ENCODE measurements at places on chromosomes 12 and 14.

- no peak for DNase-seq
Observed at GRCh38 chr14:59787045-59787674, 83.4 kb downstream of the RTN1 start.

- DNase-seq = no peak
Observed at GRCh38 chr12:90974286-90974685, 19.3 kb upstream of the CCER1 start.

- no peak for DNase-seq
Observed at GRCh38 chr12:124915239-124916236, 1.1 kb upstream of the UBC start.

- DNase-seq = no peak
Observed at GRCh38 chr12:71415336-71416231, 24.0 kb upstream of the LGR5 start.

- DNase-seq = no peak
Observed at GRCh38 chr12:84689638-84690037, 223.0 kb downstream of the SLC6A15 start.

GRCh38 chr12:110279566-110280375, 1.3 kb upstream of the ATP2A2 start:
- no peak for DNase-seq

DNA sequence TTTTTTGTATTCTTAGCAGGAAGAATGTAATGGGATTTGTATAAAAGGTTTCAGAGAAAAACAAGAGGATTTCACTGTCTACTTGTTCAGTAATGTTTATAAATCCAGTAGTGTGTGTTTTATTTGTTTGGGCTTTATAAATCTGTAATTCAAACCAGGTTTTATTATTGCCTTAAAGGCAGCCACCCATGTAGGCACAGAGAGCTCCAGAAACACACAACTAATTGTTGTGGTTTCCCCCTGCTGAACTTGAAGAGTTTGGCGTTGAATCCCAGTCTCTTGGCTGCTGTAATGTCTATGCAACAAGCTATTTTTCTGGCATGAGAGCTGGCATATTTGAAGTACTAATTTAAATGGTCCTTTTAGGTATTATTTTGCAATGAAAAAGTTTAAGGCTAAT, 63.4 kb upstream of the SLCO1C1 start:
- no peak for DNase-seq

DNA sequence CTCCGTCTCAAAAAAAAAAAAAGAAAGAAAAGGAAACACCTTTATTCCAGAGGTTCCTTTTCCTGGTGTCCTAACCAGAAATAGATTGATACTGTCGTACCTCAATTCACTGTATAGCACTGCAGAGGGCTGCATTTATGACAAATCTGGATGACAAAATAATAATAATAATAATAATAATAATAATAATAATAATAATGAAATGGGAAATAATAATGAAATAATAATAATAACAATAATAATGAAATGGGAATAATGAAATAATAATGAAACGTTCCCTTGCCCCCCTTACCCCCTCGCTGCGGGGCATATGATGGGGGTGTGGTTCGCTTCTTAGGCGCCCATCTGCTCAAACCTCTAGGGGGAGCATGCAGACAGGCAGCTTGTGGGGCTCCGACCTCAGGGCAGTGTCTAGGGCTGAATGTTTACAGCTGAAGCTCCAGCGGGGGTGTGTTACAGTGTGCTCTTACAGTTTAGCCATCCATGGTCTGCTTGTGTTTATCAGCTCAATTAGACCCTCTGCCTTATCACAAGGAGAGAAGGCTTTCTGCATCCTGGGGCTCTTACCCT, 1088.3 kb upstream of the SEL1L start:
- no peak for DNase-seq

DNA sequence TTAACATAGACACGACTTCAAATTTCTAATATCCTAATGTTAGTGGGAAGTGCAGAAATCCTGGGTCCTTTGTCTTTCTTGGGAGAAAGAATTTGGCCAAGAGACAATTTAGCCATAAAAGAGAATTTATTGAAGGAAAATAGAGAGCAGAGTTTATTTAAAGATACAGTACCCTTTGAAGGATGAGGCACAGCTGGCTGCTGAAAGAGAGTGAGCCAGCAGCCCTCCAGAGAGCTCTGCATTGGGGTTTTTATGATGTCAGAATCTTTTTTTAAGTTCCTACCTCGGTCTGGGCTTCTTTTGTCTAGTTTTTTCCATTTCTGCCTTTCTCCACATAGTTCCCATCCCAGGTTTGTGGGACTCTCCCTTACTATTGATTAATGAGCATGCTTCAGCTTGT, 37.5 kb downstream of the CCER1 start:
- no peak for DNase-seq

- DNase-seq = no peak
Observed at GRCh38 chr12:31765931-31766330, 37.1 kb upstream of the AMN1 start.

- no peak for DNase-seq
Observed at GRCh38 chr14:84961637-84962036, 568.3 kb upstream of the FLRT2 start.

DNA sequence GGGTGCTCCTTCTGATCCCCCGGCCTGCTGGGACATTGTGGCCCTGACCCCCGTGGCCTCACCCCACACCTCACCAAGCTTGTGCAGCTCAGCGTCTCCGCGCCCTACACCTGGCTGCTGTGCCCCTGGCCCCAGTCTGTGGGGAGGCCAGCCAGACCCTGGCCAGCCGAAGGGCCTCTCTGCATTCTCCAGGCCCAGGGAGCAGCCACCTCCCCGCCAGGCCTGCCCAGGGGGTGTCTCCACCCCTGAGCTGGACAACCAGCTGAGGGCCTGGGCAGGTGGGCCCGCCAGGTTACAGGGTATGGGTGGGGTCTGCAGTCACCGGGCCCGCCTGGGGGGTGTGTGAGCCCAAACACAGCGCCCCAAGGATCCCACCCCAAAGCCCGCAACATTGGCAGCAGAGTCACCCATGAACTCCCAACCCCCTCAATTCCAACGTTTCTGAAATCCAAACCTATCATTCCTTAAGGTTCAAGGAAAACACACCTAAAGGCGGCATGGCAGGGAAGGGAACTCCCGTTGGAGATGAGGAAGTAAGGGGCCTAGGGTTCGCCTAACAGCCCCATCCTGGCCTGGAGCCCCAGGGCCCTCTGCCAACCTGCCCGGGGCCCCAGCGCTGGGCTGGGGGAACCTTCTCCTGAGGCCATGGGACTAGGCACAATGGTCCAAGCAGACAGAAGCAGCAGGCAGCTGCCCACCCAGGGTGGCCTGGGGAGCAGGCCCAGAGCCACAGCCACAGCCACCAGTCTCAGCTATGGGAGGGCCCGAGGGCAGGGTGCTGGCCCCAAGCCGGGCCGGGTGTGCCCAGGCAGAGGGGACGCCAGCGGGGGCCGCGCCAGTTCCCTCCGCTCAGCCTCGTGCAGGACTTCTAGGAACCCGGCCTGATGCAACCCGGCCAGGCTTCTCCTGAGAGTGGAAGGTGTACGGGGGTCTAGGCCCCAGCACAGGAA, 8.5 kb downstream of the AKT1 start:
- DNase-seq = no peak

- DNase-seq = no peak
Observed at GRCh38 chr12:116558280-116559161, 660 bp upstream of the MAP1LC3B2 start.

- DNase-seq = no peak
Observed at GRCh38 chr14:40345334-40345733, 913.1 kb upstream of the FBXO33 start.

- no peak for DNase-seq
Observed at GRCh38 chr14:88533064-88533602, 21.7 kb downstream of the PTPN21 start.

DNA sequence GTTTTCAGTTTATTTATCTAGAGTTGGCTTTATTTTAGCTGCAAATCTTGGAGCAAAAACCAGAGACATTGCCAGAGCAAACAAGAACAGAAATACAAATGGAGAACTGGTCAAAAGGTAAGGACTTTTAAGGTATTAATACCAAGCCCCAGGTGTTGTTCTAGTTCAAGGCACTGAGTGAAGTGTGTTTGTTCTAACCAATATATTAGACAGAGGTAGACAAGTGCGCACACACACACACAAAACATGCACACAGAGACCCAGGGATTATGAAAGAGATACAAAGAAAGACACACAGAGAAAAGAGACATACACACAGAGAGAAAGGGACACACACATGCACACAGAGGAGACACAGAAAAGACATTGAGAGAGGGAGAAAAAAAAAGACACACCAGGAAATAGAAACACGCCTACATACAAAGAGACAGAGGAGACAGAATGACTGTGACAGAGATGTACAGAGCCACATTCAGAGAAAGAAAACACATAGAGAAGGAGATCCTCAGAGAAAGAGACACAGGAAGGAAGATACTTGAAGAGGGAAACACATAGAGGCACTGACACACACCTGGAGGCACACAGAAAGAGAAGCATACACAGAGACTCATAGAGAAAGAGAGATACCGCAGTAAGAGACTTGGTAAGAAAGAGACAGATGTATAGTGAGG, 50.2 kb downstream of the MIPOL1 start:
- no peak for DNase-seq

GRCh38 chr12:131002216-131002631, 48.5 kb downstream of the ADGRD1 start:
- no peak for DNase-seq

DNA sequence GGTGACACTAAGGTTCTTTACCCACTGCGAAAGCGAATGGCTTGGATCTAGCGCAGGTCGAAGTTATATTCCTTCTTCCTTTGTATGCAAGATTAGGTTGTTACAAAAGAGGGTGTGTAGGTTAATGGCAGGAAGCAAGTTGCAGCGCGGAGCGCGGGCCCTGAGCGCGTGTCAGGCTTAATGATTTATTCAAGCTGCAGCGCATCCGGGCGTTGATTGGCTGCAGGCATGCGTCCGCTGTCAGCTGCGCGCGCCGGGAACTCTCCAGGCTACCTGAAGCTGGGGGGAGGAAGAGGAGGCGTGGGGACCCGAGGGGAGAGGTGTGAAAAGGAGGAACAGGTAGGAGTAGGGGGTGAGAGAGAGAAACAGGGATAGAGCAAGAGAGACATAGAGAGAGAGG, 7.4 kb downstream of the ASCL1 start:
- DNase-seq = no peak

- DNase-seq = no peak
Observed at GRCh38 chr14:75549169-75549568, 26.9 kb downstream of the BATF start.

- peak; percentile 3 for DNase-seq
Observed at GRCh38 chr12:44000309-44000952, 164.6 kb downstream of the TMEM117 start.

DNA sequence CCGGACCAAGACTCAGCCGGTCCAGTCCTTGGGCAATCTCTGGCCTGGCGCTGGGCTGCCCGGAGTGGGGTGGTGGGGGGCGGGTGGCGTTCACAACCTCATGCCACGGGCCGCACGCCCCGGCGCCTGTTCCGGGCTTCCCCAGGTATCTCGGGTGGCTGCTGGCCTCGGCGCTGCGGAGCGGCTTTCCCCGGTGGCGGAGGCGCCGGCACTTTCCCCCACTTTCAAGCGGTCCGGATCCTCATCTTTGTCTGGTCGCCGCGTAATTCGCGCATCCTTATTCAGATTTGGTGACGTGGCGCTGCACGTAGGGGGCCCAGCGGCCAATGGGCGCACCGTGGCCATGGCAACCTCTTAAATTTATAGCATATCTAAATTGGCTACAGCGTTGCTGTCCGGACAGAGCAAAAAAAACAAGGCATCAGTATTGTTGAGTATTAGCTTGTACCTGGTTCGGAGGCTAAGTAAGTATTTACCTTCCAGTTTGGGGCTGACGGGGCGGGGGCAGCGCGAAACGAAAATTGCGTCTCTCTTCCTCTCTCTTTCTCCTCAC, at the start of gene LHX5:
LHX5 (minus strand) TSS at position 253 of the 553 bp plus-strand sequence. CDS start 373 bp downstream, outside the sequence.
- no peak for DNase-seq

GRCh38 chr14:37411079-37411735, 183.8 kb downstream of the FOXA1 start:
- DNase-seq = no peak

DNA sequence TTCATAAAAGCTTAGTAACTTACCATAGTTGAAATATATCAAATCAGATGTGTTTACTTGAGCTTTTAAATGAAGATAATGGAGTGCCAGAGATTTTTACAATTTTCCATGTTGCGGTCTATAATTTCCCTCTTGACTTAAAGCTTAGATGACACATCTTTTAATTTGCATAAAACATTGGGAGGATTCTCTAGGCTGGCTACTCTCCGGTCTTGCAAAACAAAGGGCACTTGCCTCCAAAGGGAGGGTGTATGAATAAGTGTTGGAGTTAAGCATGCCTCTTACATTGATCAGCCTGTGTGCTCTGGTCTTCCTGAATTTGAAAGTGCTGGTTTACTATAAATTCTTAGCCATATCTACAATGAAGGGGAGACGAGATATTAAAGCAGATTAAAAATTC, 336.4 kb upstream of the NAV3 start:
- no peak for DNase-seq

DNA sequence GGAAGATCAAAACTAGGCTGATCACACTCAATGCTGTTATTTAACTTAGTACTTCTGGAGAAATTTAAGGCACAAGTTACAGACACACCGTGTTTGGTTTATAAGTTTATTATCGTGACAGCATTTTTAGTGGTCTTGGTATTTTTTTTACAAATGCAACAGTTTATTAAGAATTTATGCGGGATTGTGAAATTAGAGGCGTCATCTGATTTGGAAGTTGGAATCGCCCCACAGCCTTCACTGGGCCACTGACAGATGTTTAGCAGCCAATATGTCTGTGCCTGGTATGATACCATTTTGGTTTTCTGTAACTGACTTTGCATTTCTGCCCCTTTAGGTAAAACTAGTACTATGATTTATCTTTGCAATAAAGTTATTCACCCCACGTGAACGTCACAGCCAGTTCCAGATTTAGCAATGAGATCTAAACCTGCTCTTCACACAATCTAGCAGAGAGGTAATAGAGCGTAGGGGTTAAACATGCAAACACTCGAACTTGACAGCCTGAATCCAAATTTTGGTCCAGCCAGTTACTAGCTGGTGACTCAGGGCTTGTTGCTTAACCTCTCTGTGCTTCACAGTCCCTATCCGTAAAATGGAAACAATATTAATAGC, 73.2 kb upstream of the SSTR1 start:
- no peak for DNase-seq

- no peak for DNase-seq
Observed at GRCh38 chr14:105846312-105846711, 319.9 kb downstream of the TMEM121 start.

DNA sequence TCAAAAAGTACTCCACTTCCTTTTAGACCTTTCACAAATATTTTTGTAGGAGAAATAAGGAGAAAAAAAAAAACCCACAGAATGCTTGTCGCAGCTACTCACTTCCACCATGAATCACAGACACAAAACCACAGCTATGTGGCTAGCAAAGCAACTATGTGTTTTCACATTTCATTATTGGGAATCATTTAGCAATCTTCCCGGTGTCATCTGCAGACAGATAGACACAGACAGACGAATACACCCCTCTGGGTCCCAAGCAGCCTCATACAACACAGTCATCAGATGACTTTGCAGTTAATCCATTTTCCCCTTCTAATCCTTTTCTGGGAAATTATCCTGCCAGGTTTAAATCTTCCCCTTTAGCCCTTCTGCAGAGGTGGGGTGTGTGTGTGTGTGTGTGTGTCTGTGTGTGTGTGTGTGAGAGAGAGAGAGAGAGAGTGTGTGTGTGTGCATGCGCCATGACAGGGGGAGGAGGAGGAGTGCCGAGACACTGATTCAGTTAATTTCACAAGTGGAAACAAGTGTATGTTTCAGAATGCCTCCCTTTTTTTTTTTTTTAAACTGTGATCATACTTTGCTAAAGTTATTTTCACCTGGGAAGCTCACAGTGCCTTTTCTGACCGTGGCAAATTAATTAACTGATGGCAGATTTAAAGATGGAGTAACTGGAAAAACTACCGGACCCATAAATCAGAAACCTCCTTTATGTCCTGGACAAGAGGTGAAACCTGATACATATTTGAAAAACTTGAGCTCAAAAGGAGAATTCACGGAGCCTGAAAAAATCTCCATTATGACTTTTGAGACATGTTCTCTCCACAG, 39.9 kb downstream of the LTBP2 start:
- peak; percentile 10 for DNase-seq
